Astrocyte of the cerebellum (primary cell): ENCODE measurements at places on chromosomes 13 and 19.

DNA sequence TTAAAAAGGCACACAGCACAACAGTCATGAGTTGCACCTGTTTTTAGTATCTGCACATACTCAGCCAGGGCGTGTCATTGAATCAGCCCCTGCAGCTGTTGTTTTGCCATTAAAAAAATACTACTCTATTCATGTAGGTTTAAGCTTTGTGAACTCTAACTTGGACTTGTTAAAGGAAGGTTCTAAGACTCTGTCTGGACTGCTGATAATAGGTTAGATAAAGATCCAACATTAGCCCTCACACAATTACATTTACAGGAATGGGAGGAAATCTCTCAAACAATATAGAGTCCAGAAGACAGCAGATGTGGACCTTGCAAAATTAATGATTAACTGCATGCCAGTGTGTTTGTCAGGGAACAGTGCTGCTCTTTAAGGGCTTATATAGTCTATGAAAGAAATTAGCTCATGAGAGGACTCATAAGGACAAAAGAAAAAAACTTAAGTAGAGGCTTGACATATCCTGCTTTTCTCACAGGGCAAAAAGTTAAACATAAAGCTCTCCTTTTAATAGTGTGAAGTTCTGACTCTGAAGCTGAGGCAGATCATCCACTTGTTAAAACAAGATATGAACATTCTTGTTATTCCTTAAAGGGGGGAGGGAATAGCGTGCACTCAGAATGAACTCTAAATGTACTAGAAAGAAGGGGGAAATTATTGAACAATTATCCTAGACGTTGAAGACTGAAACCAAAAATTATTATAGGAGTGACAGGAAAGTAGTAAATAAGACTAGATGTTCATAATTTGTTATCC is 243.6 kb downstream of the NDFIP2 start:
- DNase-seq = no peak

DNA sequence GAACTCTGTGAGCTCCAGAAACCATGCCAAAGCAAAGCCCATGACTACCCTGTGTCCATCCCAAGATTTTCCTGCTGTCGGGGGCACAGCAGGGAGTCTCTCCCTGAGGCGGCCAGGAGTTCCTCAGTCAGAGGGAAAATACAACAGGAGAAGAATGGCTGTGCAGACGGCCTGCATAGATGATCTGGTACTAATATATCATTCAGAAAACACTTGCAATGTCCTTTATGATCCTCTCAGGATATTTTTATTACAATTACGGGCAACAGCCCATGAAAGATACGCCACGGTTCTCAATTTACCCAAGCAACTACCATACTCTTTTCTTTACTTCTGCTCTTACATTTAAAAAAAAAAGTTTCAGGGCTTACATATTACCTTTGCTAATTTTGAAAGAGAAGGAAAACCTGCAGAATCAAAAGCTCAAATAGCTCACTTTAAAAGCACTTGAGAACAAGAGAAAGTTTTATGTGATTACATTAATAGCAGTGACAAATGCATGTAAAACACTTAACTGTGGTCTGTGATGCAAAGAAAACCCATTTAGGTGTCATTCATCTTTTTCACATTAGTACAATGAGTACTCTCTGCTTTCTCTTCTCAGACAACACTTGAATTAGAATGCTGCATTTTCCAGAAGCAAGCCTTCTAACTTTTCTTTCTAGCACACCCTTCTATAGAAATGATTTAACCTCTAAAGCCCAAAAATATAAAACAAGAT is 460.8 kb downstream of the KLF5 start:
- no peak for DNase-seq

DNA sequence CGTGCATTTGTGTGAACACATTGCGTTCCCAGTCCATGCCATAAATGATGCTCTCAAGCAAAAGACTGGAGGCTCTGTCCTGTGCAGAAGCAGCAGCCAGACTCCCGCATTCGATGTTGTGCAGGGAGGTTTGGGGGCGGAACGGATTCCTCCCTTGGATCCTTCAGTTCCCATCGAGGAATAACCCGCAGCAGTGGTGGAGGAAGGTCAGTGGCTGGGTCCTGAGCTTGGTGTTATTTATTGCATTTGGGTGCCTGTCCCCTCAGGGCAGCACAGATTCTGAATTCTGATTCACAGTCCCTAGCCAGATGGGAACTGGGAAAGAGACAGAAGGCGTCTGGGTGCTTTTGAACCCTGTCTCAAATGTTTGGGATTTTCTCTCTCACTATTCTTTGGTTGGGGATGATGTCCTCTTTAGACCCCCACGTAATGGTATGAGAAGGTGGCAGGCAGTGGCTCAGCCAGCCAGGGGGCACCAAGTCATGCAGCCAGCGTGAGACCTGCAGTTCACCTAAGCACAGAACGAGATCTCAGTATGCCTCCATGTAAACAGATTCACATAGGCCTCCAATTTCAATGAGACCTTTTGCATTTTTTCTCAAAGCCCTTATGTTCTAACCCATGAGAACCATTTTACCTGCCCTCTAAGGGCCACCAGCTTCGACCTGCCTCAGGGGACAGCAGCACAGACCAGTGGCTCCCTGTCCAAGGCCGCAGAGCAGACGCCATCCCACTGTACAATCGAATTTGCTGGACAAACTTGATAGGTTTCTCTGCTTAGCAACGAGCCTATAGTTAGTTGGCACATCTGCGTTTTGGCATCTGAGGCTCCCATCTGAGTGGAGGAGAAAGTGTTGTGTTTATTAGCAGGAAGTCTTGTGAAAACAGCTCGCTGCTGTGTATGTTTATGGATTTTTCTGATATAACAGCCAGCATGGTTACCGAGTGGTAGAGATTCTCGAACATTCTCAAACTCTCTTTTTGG is 17.8 kb downstream of the KCTD15 start:
- DNase-seq = no peak

DNA sequence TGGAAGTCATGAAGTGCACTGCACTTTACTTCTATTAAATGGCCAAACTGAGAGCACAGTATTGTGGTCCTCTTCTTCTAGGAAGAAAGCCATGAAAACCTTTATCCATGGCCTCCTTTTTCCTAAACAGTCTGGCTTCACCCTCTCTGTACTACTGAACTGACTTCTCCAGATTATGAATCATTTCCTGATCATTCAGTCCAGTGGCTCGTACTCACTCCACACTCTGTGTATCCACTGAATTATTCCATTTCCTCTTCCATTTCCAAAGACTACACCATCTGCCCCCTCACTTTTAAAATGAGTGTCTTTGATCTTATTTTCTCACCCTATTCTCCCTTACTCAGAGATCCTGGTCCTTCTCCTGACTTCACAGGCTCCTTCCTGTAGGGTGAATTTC is 29.7 kb upstream of the FREM2 start:
- peak; percentile 13 for DNase-seq

DNA sequence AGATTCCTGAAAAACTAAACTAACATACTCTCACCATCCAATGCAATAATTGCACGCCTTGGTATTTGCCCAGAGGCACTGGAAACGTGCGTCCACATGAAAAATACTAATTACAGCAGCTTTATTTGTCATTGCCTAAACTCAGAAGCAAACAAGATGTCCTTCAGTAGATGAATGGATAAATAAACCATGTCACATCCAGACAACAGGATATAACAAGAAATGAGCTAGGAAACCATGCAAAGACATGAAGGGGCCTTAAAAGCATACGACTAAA is 25.0 kb downstream of the ELL start:
- no peak for DNase-seq

DNA sequence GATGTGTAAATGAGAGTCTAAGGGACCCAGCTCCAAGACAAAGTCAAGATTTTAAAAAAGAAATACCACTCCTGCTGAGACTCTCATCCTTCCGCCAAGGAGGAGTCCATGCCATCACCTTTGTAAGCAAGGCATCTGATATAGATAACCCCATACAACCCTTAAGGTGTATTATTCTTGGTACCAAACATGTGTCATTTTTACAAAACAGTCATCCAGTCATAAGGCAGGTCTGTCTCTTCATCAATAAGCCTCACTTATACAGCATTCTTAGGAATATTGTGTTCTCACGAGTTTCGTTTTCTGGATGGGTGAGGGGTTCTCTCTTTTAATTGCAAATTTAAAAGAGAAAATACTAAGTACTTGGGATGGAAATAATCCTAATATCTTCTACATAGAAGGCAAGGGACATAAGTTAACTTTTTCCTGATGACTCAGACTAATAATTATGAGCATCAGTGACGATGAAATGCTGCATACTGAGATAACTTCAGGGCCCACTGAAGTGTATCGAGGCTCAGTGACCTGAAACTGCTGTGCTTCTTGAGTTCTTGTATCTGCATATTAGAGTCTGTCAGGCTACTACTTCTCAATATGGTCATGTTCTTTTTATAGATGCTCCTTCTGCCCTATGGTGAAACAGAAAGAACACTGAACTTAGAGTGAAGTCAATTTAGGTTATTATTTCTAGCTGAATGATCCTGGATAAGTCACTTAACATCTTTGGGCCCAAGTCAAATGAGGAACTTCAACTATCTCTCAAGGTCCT is 166.6 kb downstream of the KLF12 start:
- DNase-seq = no peak

DNA sequence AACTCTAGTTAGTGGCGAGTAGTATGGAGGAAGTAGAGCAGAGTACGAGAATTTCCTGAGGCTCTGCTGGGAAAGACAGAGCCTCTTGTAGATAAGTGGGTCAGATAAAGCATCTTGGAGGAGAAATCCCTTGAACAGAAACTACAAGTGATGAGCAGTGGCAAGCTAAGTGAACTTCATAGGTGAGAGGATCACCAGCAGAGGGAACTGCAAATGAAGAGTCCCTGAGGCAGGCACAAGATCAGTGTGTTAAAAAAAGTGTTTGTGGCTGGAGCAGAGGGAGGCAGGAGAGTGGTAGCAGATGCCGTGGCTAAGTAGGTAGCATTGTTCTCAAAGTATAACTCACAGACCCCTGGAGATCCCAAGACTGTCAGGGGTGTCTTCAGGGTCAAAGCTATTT is 437.6 kb downstream of the HS6ST3 start:
- DNase-seq = no peak

GRCh38 chr13:88761145-88761544 is 1090.0 kb downstream of the SLITRK5 start:
- no peak for DNase-seq

DNA sequence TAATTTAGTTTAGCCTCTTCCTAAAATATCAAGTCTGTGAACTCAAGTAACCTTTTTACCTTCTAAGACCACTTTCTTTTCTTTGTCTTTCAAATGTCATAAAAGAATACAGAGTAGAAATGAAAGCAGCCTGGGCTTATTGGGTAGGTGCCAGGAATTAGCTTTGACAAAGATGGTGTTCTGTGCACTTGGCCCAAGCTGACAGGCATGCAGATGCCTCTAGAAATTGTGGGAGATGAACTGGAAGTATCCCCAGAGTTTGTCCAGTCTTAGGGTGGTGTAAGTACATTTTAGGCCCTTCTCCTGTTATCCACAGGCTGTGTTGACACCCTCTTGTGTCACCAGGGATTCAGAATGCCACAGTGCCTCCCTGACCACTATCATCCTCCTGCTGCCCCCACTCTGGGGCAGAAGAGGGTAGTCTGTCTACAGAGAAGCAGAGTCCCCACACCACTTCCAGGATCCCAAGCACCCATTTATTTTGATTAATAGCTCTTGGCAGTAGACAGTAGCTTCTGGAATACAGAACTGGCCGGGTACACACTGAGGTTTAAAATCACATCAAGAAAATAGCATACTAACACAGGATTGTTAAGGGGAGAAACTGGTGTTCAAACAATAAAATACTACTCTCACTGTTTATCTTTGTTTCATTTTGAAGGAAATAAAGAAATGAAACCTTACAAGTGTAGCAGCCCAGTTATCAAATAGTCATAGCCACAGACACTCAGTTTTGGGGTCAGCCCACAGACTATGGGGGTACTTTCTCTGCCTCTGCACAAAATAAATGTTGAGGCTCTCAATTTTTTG is 343.2 kb downstream of the KCNRG start:
- no peak for DNase-seq

- DNase-seq = no peak
Measured at GRCh38 chr13:58080806-58081205, 449.3 kb downstream of the PCDH17 start.

- no peak for DNase-seq
Measured at GRCh38 chr13:48873587-48873986, 102.1 kb upstream of the FNDC3A start.

- no peak for DNase-seq
Measured at GRCh38 chr19:7262470-7262869, 31.7 kb downstream of the INSR start.

DNA sequence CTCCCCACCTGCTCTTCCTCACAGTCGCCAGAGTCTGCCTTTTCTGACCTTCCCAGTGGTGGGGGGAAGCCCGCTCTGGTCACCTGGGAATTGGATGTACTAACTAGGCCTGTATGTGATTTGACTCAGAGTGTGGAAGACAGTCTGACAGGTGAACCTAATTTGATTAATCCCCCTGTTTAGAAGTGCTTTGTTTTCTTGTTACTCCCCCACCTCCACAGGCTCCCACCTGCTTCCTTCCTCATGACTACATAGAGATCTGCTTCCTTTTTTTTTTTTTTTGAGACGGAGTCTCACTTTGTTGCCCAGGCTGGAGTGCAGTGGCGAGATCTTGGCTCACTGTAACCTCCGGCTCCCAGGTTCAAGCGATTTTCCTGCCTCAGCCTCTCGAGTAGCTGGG is 44.0 kb downstream of the COG3 start:
- DNase-seq = no peak

- no peak for DNase-seq
Measured at GRCh38 chr13:95226932-95227695, 74.1 kb downstream of the ABCC4 start.

DNA sequence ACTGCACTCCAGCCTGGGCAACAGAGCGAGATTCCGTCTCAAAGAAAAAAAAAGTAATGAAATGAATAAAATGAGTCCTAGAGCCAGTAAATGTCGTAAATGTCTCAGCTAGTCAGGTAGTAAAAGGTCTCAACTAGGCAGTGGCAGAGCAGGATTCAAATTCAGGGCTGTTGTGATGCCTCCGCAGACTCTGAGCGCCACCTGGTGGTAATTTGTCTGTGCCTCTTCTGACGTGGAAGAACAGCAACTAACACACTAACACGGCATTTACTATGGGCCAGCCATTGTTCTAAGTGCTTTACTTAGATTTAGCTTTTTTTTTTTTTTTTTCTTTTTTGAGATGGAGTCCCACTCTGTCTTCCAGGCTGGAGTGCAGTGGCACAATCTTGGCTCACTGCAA is 30.2 kb downstream of the CYP2F1 start:
- DNase-seq = peak; percentile 49

GRCh38 chr19:49876422-49877019 is 634 bp downstream of the AKT1S1 start:
- DNase-seq = peak; percentile 99

GRCh38 chr13:27541386-27541785 is 78.9 kb downstream of the LNX2 start:
- DNase-seq = no peak

- DNase-seq = no peak
Measured at GRCh38 chr13:22027566-22027965, 356.7 kb downstream of the FGF9 start.
